ENCODE measurements at places on chromosomes 11 and 22. TPM values are rescaled to one million over a fixed set of nuclear protein-coding genes. Genes with fewer than 3 reads are reported as not detected.

The GRK3 gene
- 15.0 TPM for total RNA-seq

The KRTAP5-9 gene
- total RNA-seq, result 0.62 TPM

The CYB5R2 gene
- total RNA-seq, result 63.6 TPM

The MUC5B gene
- not detected for total RNA-seq

The HORMAD2 gene
- total RNA-seq, result 0.47 TPM

DNA sequence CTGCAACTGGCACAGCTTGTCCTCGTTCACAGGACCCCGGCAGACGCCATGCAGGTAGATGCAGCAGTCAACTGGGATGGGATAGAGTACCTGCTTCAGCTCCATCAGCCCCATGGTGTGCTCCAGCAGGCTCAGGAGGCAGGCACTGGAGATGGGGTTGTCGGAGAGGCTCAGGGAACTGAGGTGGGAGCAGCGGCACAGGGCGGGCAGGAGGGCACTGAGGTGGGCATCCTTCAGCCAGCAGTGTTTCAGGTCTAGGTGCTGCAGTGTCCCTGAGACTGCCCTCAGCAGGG, 8.7 kb upstream of the TOP3B start:
- no peaks in the 10 kb centered on the region for H3K36me3 ChIP-seq
- H3K4me1 ChIP-seq, result no peaks in the 10 kb centered on the region
- no peak for DNase-seq
- peaks cover 34% of the 10 kb centered on the region for H3K27me3 ChIP-seq

DNA sequence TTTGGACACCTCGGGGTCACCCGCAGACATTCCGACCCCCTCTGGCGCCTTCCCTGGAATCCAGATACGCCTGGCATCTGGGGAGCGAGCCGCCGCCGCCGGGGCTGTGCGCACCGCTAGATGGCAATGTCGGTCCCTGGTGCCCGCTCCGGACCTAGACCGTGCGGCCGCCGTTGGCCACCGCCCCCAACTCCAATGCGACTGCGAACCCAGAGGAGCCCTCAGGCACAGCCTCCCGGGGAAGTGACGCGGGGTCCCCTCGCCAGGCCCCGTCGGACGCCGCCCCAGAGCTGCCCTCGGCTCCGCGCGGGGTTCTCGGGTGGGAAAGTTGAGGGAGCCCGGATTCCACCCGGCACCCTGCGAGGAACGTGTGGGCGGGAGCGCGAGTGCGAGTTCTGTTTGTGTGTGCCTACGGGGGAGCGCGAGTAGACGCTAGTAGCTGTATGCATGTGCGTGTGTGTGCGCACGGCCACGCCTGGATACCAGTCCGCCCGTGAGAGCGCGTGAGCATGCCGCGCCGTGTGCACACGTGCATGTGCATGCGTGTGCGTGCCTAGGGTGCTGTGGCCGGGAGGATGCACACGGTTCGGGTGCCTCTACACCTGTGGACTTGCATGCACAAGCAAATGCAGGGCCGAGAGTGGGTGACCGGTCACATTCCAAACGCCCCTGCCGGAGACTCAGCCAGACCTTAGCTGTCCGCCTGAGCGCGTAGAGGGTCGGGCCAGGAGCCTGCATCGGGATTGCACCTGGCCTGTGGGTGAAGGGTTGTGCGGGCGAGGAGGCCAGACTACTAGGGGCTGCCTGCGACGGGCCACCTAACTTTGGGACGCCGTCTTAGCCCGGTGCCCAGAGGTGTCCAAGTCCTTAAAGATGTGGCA, 1.9 kb downstream of the CHRM4 start:
- peaks cover 2% of the 10 kb centered on the region for H3K36me3 ChIP-seq
- H3K27me3 ChIP-seq, result peaks cover 69% of the 10 kb centered on the region
- DNase-seq, result peak; percentile 82
- no peak overlapping the region for H3K27ac ChIP-seq

GRCh38 chr22:29202212-29203192, 3.2 kb upstream of the EMID1 start:
- H3K27ac ChIP-seq, result peak overlapping the region; percentile 2
- H3K36me3 ChIP-seq, result no peaks in the 10 kb centered on the region
- peaks cover 13% of the 10 kb centered on the region for H3K4me1 ChIP-seq
- no peak for DNase-seq
- no peak overlapping the region for H3K4me3 ChIP-seq

GRCh38 chr11:5922749-5923426, 19.2 kb upstream of the OR56A3 start:
- no peaks in the 10 kb centered on the region for H3K36me3 ChIP-seq
- H3K27me3 ChIP-seq, result no peaks in the 10 kb centered on the region
- no peaks in the 10 kb centered on the region for H3K4me1 ChIP-seq
- H3K4me3 ChIP-seq, result no peak overlapping the region
- DNase-seq, result no peak

DNA sequence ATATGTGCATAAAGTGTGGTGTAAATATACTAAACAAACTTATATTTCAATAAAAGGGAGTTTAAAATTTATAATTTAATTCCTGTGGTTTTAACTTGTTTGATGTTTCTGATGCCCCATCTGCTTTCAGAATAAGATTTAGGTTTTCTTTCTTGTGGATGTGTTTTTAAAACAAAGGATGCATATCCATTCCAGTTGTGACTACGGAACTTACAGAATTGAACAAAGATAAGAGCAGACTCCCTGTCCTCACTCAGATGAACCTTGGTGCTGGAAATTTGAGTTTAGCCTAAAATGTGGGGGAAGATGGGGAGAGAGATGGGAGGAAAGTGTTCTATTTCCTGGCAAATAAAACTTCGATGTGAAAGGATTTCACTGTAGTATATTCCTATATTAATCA, 2.5 kb downstream of the FJX1 start:
- peak overlapping the region; percentile 68 for H3K4me3 ChIP-seq
- peak overlapping the region; percentile 97 for H3K27ac ChIP-seq
- no peak for DNase-seq
- peaks cover 61% of the 10 kb centered on the region for H3K4me1 ChIP-seq
- H3K36me3 ChIP-seq, result no peaks in the 10 kb centered on the region
- no peaks in the 10 kb centered on the region for H3K27me3 ChIP-seq

DNA sequence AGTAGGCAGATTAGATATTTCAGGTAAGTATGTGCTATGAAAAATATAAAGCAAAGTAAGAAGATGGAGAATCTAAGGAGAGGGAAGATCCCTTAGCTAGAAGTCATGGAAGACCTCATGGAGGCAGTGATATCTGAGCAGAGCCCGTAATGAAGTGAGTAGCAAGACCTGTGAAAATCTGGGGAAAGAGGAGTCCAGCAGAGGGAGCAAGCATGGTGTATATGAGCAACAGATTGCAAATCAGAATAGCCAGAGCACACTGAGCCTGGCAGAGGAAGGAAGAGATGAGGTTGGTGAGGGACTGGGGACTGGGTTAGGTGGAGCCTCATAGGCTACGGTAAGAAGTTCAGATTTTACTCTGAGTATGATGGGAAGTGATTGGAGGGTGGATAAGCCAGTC, 9.4 kb downstream of the LHFPL7 start:
- H3K27me3 ChIP-seq, result no peaks in the 10 kb centered on the region
- DNase-seq, result no peak
- no peak overlapping the region for H3K27ac ChIP-seq
- H3K36me3 ChIP-seq, result no peaks in the 10 kb centered on the region
- H3K4me1 ChIP-seq, result no peaks in the 10 kb centered on the region

DNA sequence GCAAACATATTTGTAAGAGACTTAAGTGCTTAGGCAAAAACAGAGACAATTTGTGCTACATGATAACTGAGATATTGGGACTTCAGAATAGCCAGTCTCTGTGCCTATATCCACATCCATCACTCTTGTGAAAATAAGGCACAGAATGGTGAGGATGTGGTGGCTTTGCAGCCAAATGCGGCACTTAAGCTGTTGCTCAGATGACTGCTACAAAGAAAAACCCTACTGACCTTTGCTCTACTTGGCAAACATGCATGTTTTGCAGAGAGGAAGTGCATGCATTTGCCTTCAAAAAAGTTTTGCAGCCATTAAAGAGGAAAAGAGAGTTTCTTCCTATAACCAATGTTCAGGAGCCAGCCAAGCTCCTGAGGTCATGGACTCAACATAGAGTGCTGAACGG, 675.0 kb upstream of the KIRREL3 start:
- H3K4me1 ChIP-seq, result peaks cover 5% of the 10 kb centered on the region
- DNase-seq, result no peak
- no peak overlapping the region for H3K27ac ChIP-seq
- H3K36me3 ChIP-seq, result no peaks in the 10 kb centered on the region
- H3K27me3 ChIP-seq, result peaks cover 31% of the 10 kb centered on the region

DNA sequence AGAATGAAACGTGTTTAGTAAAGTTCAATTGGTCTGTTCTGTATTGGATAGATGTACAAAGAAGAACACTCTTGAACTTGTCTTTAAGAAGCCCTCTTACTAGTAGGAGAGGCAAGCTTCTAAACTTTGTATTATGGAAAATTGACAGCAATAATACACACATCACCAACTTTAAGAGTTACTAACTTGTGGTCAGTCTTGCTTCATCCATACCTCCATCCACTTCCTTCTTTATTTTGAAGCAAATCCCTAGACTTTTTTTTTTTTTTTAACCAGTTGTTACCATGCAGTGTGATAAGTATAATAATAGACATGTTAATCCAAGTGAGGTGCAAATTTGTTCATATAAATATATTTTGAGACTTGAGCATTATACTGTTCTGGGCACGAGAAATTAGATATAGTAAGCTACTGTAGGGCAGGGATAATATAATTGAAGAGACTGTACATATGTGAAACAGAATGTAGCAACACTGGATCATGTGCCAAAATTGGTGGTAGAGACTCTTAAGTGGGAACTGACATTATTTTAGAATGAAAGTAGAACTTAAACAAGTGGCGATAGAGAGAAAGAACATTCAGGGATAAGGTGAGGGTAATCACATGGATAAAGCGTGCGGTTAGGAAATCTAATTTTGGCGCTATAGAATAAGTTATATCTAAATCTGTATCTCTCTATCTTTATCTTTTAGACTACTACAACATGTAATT, 6.5 kb downstream of the FAR1 start:
- H3K4me3 ChIP-seq, result no peak overlapping the region
- H3K27ac ChIP-seq, result no peak overlapping the region
- no peak for DNase-seq
- no peaks in the 10 kb centered on the region for H3K36me3 ChIP-seq
- peaks cover 28% of the 10 kb centered on the region for H3K4me1 ChIP-seq

- DNase-seq, result no peak
- peaks cover 9% of the 10 kb centered on the region for H3K4me1 ChIP-seq
- no peaks in the 10 kb centered on the region for H3K27me3 ChIP-seq
- no peak overlapping the region for H3K27ac ChIP-seq
- no peak overlapping the region for H3K4me3 ChIP-seq
- H3K36me3 ChIP-seq, result peaks cover 4% of the 10 kb centered on the region
Observed at GRCh38 chr22:33328789-33329296, 270.7 kb upstream of the SYN3 start.

- H3K27ac ChIP-seq, result no peak overlapping the region
- H3K27me3 ChIP-seq, result peaks cover 45% of the 10 kb centered on the region
- H3K4me1 ChIP-seq, result no peaks in the 10 kb centered on the region
- DNase-seq, result peak; percentile 63
Observed at GRCh38 chr11:1640076-1640946, 10.7 kb downstream of the KRTAP5-5 start.

GRCh38 chr22:48263791-48264351, 1501.4 kb downstream of the TBC1D22A start:
- H3K4me3 ChIP-seq, result no peak overlapping the region
- no peaks in the 10 kb centered on the region for H3K4me1 ChIP-seq
- DNase-seq, result no peak
- no peak overlapping the region for H3K27ac ChIP-seq
- peaks cover 22% of the 10 kb centered on the region for H3K27me3 ChIP-seq

DNA sequence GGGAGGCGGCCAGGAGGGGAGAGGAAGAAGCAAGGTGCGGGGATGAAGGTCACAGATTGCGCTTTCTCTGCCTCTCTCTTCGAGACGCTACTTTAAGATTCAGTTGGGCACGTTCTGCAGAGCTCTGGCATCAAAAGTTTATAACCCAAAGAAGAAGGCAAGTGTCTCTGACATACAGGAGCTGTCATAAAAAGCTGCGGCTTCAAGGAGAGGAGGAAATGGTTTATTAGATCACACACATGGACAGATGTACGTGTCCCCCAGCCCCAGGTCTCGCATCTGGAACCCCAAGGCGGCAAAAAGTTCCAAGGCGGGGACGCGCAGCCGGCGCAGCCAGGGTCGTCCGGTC, 589.0 kb downstream of the OPCML start:
- no peak overlapping the region for H3K27ac ChIP-seq
- no peaks in the 10 kb centered on the region for H3K36me3 ChIP-seq
- DNase-seq, result no peak
- peaks cover 73% of the 10 kb centered on the region for H3K27me3 ChIP-seq
- H3K4me1 ChIP-seq, result peaks cover 25% of the 10 kb centered on the region

GRCh38 chr11:119375337-119376196, 5.9 kb downstream of the USP2 start:
- no peak overlapping the region for H3K4me3 ChIP-seq
- no peaks in the 10 kb centered on the region for H3K27me3 ChIP-seq

DNA sequence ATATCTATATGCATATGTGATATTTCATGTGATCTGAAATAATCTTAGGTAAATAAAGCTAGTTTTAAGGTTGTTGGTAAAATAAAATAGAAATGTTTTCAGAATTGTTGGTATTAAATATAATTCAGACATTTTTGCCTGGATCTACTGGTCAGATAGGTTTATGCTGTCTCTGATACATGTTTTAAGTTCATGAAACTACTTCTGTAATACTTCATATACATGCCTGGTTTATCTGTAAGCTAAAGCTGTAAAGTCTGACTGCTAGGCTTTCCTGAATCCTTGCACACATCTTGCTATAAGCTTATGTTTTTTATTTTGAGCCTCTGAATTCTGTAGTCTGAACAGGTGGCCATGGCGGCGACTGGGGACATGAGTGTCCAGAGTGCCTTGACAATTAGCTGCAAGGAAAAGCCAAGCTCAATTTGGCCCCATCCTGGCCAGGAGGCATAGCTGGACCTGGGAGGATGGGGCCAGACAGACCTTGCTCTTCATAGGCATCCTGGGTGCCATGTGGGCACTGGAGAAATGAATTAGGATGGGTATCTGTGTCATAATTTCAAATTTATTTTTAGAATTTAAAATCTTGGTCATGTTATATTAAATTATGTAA, 241.0 kb upstream of the UBASH3B start:
- H3K27ac ChIP-seq, result no peak overlapping the region
- no peak for DNase-seq

GRCh38 chr11:92941676-92942571, 27.5 kb upstream of the MTNR1B start:
- H3K4me1 ChIP-seq, result no peaks in the 10 kb centered on the region
- H3K36me3 ChIP-seq, result no peaks in the 10 kb centered on the region
- H3K27me3 ChIP-seq, result peaks cover 9% of the 10 kb centered on the region
- no peak overlapping the region for H3K27ac ChIP-seq

Data from mesothelial cell of epicardium (in vitro differentiated cells).